Right renal pelvis (tissue), 4 donors: ENCODE measurements at places on chromosomes 12 and 14.

GRCh38 chr14:106276326-106277267 lies 750.2 kb downstream of the TMEM121 start:
- no peak for DNase-seq

DNA sequence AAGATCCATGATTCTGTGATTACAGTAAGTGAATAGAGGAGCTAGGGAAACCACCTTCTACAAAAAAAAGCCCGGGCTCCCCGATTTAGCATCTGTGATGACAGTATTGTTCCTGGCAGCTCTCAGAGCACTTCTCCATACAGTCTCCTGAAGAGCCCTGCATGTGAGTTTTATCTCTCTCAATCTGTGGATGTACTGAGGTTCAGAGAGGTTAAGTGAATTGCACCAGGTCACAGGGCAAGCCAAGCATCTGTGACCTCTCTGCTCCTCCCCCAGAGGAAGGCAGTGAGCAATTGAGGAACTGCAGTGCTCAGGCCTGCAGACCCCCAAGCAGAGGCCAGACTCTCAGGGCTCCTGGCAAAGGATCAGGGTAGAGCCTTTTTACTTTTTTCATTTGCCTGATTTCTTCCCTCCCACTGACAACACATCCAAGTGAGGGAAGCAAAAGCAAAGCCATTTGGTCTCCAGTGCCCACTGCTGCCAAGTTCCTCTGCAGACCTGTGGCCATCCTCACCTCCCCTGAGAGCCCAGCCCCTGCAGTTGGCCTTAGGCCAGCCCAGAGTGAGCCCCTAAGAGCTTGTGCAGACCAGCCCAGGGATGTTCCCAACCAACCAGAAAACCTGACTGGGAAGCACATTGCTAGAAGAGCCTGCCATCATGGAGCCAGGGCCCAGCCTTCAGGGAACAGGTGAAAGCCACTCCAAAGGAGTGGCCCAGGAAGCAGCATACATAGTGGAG lies 47.6 kb upstream of the PNMA1 start:
- no peak for DNase-seq

- no peak for DNase-seq
Measured at GRCh38 chr14:95666450-95666849, 19.8 kb upstream of the TCL1B start.

GRCh38 chr12:6936636-6937480 lies 6.8 kb upstream of the RNU7-1 start:
- DNase-seq: no peak

DNA sequence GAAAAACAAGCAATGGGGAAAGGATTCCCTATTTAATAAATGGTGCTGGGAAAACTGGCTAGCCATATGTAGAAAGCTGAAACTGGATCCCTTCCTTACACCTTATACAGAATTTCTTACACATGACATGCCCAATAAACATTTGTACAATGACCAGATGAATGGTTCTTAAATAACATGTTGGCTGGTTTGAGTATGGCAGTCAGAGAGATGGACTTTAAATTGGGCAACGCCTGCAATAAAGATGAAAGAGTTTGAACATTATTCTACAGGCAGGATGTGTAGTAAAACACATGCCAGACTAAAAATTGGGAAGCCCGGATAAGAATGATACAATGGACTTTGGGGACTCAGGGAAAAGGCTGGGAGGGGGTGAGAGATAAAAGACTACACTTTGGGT lies 360.6 kb upstream of the KITLG start:
- DNase-seq: no peak
